Skin of body (tissue), 3 donors: ENCODE measurements at places on chromosomes 5 and 9. TPM values are rescaled to one million over a fixed set of nuclear protein-coding genes. Genes with fewer than 3 reads are reported as not detected.

The CCNJL gene
- total RNA-seq, result 3.2 TPM

GRCh38 chr5:116289276-116289675, 204.5 kb downstream of the COMMD10 start:
- no peak for DNase-seq

DNA sequence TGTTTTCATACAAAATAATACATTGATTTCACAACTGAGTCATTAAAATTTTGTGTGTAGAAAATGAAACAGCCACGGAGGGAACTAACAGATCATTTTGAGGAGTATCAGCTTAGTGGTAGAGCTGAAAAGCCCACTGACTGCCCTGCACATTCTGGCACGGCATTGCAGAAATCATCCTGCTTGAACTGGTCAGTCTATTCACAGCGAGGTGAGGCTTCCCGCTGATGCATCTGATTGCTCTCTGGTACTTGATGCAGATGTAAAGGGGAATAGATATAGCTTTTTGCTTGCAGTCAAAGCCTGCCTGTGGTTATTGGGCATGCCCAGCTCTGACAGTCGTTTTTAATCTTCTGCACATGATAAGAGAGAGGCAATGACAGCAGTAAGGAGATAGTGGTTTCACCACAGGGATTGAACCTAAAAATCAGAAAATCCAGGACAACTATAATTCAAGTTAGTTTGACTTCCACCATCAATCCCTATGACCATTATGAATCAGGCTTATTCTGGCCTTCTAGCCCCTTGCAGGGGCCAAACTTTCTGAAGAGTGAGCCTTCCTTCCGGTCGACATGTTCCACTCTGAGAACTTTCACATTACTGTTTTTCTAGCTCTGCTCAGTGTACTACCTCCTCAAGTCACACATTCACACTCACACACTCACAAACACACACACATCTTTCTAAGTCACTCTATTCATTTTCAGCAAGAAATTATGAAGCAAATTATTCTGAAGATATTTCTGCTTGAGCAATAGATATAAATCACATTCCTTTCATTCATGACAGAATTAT, 782.8 kb upstream of the NUDT12 start:
- DNase-seq, result no peak

DNA sequence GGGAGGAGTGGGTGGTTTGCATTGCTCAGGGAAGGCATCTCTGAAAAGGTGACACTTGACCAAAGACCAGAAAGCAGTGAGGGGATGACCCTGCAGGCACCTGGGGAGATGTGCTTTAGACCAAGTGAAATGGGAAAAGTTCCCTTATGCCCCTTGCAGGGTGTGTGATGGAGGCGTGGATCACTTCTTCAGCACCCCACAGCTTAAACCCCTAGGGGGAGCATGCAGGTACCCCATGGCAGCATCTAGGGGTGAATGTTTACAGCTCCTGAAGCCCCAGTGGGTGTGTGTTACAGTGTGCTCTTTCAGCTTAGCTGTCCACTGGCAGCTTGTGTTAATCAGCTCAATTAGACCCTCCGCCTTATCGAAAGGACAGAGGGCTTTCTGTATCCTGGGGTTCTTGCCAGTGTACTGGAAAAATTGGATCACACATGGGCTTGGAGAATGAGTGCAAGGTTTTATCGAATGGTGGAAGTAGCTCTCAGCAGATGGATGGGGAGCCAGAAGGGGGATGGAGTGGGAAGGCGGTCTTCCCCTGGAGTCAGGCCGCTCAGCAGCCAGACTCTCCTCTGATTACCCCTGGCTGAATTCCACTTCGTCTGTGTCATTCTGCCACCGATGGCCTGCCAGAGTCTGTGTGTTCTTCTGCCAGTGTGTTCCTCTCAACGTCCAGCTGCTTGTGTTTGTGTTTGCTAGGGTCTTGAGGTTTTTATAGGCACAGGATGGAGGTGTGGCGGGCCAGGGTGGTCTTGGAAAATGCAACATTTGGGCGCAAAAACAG, 6.3 kb downstream of the BHMT2 start:
- DNase-seq, result no peak

The NR4A3 gene
- total RNA-seq, result 5.4 TPM

The NR5A1 gene
- not detected for total RNA-seq

The UGT3A1 gene
- 2.5 TPM for total RNA-seq

DNA sequence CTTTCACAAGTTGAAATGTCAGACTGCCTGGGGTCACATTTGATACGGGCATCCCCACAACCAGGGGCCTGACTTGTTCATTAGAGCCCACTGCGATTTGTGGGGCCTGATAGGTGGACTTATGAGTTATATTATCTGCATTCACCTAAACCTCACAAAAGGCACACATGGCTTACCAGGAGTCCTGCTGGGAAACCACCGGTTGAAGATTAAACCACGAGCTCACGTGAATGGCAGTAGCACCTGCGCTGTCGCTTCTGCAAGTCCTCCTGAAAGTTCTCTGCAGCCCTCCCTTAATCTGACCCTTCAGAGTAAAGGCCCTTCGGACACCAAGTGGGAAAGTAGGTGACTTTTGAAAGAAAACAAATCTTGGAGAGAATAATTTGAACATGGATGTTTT, 68.9 kb downstream of the PPIC start:
- no peak for DNase-seq

- DNase-seq, result no peak
Observed at GRCh38 chr9:121768416-121769015, 117.1 kb downstream of the DAB2IP start.

GRCh38 chr9:112396872-112397271, 17.0 kb downstream of the HSDL2 start:
- DNase-seq, result no peak

The PALM2AKAP2 gene
- total RNA-seq, result 22.3 TPM

DNA sequence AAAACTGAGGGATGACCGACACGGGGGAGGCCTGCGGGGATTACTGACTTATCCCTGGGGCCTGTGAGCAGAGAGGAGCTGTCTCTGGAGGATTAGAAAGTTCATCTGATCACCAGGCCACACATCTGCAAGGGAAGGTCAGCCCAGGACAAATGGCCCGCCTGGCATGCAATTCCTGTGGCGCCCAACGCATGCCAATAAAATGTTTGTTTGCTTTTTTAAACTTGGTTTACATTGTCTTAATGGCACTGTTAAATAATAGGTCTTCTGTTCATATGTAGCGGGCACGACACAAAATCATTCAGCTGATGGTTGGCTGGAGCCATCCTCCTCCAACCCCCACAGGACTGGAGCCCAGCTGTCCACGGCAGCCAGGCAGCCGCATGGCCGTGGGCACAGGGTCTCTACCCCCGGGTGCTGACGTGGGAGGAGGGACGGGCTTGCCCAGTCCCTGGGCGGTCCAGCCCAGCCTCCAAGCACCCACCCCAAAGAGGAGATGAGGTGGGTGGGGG, 41.0 kb upstream of the SLC12A7 start:
- DNase-seq, result no peak

DNA sequence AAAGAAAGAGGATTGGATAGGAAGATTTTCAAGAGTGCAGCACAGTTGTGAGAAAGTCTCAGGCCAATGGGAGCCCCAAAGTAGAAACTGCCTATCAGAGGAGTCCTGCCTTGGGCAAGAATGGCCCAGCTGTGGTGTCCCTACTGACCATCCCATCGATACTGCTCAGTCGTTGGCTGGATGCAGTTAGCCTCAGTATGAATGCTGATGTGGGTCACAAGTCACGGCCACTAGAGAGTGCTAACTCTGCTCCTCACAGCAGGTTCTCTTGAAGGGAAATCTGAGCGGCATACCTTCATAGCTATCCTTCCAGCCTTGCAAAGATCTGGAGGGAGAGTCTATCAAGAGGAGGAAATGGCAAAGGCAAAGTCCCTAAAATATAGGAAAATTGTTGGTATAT, 11.6 kb upstream of the CETN3 start:
- no peak for DNase-seq

- peak; percentile 44 for DNase-seq
Observed at GRCh38 chr5:72817076-72817481, 618 bp downstream of the TNPO1 start.

GRCh38 chr5:135890867-135891266, 4.8 kb downstream of the IL9 start:
- no peak for DNase-seq

GRCh38 chr5:1323803-1324173, 21.1 kb downstream of the CLPTM1L start:
- DNase-seq, result no peak
